ENCODE measurements at places on chromosomes 5 and 9.

- DNase-seq: no peak
- no peak overlapping the region for H3K27ac ChIP-seq
- peaks cover 3% of the 10 kb centered on the region for H3K4me1 ChIP-seq
- no peaks in the 10 kb centered on the region for H3K36me3 ChIP-seq
These were observed 247.5 kb downstream of the MARCHF11 start for GRCh38 chr5:15932066-15932465.

DNA sequence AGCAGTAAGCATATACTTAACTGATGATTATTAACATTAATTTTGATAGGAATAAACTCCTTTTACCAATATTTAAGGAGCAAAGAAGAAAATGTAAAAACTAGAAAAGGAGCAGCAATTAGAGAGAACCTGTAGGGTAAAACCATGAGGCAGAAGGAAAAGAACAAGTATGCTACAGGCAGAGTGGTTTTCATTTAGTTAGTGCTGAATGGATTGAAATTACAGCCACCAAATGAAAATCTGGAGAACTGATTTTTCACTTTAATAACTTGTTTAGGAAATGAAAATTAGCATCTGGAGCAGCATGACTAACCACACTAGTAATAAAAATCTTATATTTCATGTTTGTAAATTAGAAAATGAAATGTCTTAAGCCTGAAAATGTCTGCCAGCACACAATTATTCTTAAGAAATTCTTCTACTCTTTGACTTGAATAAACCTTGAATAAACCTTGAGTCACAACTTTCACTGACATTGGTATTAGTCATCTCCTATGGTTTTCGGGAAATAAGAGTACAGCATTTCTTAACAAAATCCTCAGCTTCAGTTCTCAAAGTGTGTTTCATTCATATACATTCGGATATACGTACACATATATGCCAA, 1504.9 kb upstream of the C9orf72 start:
- H3K36me3 ChIP-seq: no peaks in the 10 kb centered on the region
- no peak for DNase-seq
- no peaks in the 10 kb centered on the region for H3K4me1 ChIP-seq
- H3K4me3 ChIP-seq: no peak overlapping the region

- DNase-seq: no peak
- H3K4me3 ChIP-seq: no peak overlapping the region
- peaks cover 35% of the 10 kb centered on the region for H3K4me1 ChIP-seq
- H3K36me3 ChIP-seq: no peaks in the 10 kb centered on the region
- H3K27ac ChIP-seq: no peak overlapping the region
These were observed 24.6 kb upstream of the IFNK start for GRCh38 chr9:27499451-27499850.

- H3K4me1 ChIP-seq: peaks cover 5% of the 10 kb centered on the region
- no peaks in the 10 kb centered on the region for H3K27me3 ChIP-seq
- H3K4me3 ChIP-seq: no peak overlapping the region
- no peak overlapping the region for H3K27ac ChIP-seq
These were observed 13.7 kb downstream of the BARX1 start for GRCh38 chr9:93941493-93941892.

GRCh38 chr5:160089531-160089930, 29.7 kb downstream of the PWWP2A start:
- DNase-seq: no peak
- H3K4me3 ChIP-seq: no peak overlapping the region
- no peaks in the 10 kb centered on the region for H3K4me1 ChIP-seq
- no peaks in the 10 kb centered on the region for H3K36me3 ChIP-seq
- no peaks in the 10 kb centered on the region for H3K27me3 ChIP-seq

- no peak for DNase-seq
- H3K36me3 ChIP-seq: no peaks in the 10 kb centered on the region
- no peaks in the 10 kb centered on the region for H3K4me1 ChIP-seq
- H3K4me3 ChIP-seq: no peak overlapping the region
- H3K27ac ChIP-seq: no peak overlapping the region
These were observed 180.9 kb upstream of the SLC24A2 start for GRCh38 chr9:19969721-19970120.

DNA sequence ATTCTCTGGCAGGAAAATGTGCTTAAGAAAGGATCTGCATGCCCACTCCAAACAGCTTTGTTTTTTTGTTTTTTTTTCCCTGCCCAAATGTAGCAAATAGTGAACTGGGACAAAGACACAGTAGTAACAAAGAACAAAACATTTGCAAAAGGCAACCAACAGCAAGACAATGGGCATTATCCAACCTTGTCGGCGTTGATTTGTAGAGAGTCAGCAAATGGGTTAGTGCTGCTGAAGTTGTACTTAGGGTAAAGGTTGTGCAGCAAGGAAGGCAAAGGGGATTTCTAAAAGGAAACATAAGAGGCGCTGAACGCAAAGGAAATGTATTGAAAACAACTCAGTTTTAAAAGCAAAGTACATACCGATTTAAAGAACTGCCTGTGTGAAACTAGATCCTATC, 136.2 kb downstream of the MPDZ start:
- no peaks in the 10 kb centered on the region for H3K27me3 ChIP-seq
- H3K27ac ChIP-seq: no peak overlapping the region
- no peak overlapping the region for H3K4me3 ChIP-seq
- DNase-seq: peak; percentile 18

GRCh38 chr5:83376461-83376860, 95.1 kb upstream of the VCAN start:
- H3K36me3 ChIP-seq: no peaks in the 10 kb centered on the region
- no peak for DNase-seq
- no peaks in the 10 kb centered on the region for H3K27me3 ChIP-seq
- no peak overlapping the region for H3K27ac ChIP-seq
- no peak overlapping the region for H3K4me3 ChIP-seq
- no peaks in the 10 kb centered on the region for H3K4me1 ChIP-seq

DNA sequence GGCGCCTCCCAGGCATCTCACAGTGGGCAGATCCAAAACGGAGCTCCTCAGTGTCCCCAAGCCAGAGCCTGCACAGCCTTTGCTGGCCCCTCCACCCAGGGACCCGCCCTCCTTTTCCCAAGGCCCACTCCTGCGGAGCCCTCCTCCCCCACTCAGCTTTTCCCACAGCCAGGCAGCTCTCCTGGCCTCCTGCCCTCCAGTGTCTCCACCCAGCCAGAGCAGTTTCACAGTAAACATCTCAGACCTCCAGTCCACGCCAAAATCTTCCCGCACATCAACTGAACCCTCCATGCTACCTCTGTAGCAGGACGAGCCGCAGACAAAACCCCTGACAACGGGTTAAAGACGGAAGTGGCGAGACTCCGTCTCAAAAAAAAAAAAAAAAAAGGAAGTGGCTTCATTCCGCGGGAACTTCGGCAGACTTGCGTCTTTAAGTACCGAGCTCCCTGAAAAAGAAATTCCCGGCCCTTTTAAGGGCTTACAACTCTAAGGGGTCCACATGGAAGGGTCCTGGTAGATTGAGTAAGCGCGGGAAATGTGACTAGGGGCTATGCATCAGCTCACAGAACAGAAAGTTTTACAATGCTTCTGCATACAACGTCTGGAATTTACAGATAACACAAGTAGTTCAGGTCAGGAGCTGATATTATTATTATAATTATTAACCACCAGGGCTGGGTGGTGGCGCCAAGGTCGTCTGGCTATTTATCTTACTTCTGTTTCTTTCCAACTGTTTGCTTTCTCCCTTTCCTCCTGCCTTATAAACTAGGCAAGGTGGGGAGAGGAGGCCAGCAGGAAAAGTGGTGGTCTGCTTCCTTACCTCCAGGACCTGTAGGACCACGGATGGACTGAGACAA, 11.4 kb upstream of the GRIN1 start:
- no peak overlapping the region for H3K27ac ChIP-seq
- H3K4me1 ChIP-seq: peaks cover 19% of the 10 kb centered on the region
- peak; percentile 49 for DNase-seq
- no peaks in the 10 kb centered on the region for H3K36me3 ChIP-seq
- no peak overlapping the region for H3K4me3 ChIP-seq
- H3K27me3 ChIP-seq: no peaks in the 10 kb centered on the region

DNA sequence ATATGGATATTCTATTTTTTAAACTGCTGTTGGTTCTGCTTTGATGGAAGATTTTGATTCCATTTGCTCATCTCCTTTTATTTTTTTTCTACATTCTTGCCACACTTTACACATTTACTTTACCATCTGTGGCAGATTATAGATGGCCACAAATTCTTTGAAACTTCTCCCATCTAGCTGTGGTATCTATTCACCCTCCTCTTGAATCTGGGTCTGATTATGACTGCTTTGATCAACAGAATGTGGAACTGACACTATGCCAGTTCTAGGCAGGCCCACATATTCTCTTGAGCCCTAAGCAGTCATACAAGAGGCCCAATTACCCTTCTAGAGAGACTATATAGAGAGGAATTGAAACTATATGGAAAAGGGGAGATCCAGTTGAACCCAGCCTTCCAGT, 439.0 kb upstream of the PTGER4 start:
- no peaks in the 10 kb centered on the region for H3K36me3 ChIP-seq
- H3K4me1 ChIP-seq: no peaks in the 10 kb centered on the region
- no peaks in the 10 kb centered on the region for H3K27me3 ChIP-seq
- H3K27ac ChIP-seq: no peak overlapping the region
- no peak overlapping the region for H3K4me3 ChIP-seq

DNA sequence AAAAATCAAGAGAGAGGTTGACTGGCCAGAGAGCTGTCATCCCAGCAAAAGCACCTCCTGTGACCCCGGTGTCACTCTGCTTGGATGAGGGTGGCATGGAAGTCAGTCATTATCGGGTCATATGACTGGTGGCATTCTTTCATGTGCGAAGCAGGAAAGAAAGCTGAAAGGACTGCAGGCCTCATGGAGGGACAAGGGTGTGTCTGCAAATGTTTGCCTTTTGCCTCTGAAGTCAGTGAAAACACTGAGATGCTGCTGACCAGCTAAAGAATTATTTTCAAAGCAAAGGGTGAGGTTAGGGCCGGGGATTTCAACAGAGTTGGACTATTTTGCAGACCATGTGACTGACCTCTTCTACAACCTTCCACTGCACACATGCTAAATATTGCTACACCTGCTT, 298.3 kb downstream of the CSNK1G3 start:
- no peak overlapping the region for H3K27ac ChIP-seq
- no peaks in the 10 kb centered on the region for H3K27me3 ChIP-seq
- H3K36me3 ChIP-seq: no peaks in the 10 kb centered on the region
- no peak for DNase-seq

DNA sequence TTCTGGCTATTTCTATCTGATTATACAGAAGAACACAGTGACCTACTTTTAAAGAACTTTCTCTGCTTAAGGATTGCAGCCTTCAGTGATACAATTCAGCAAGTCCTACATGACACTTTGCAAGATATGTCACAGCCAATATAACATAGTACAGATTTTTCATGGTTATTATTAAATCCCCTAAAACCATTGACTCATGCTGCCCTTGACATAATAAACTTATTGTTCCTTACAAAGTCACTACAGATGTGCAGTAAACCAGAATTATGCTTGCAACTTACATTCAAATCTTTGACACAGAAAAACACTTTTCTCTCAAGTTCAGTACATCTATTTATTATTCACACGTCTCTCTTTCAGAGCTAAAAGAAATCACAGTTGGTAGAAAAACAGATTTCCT, 1136.3 kb upstream of the ACO1 start:
- no peak for DNase-seq
- H3K4me1 ChIP-seq: no peaks in the 10 kb centered on the region
- H3K4me3 ChIP-seq: no peak overlapping the region
- no peaks in the 10 kb centered on the region for H3K36me3 ChIP-seq
- no peaks in the 10 kb centered on the region for H3K27me3 ChIP-seq

GRCh38 chr9:112326194-112326593, 7.2 kb downstream of the PTBP3 start:
- no peak overlapping the region for H3K4me3 ChIP-seq
- H3K27ac ChIP-seq: no peak overlapping the region
- peaks cover 4% of the 10 kb centered on the region for H3K4me1 ChIP-seq
- no peaks in the 10 kb centered on the region for H3K36me3 ChIP-seq
- no peaks in the 10 kb centered on the region for H3K27me3 ChIP-seq

- H3K27ac ChIP-seq: no peak overlapping the region
- no peaks in the 10 kb centered on the region for H3K27me3 ChIP-seq
- no peak for DNase-seq
- no peaks in the 10 kb centered on the region for H3K36me3 ChIP-seq
- no peak overlapping the region for H3K4me3 ChIP-seq
- no peaks in the 10 kb centered on the region for H3K4me1 ChIP-seq
These were observed 227.9 kb downstream of the LURAP1L start for GRCh38 chr9:13002740-13003139.

DNA sequence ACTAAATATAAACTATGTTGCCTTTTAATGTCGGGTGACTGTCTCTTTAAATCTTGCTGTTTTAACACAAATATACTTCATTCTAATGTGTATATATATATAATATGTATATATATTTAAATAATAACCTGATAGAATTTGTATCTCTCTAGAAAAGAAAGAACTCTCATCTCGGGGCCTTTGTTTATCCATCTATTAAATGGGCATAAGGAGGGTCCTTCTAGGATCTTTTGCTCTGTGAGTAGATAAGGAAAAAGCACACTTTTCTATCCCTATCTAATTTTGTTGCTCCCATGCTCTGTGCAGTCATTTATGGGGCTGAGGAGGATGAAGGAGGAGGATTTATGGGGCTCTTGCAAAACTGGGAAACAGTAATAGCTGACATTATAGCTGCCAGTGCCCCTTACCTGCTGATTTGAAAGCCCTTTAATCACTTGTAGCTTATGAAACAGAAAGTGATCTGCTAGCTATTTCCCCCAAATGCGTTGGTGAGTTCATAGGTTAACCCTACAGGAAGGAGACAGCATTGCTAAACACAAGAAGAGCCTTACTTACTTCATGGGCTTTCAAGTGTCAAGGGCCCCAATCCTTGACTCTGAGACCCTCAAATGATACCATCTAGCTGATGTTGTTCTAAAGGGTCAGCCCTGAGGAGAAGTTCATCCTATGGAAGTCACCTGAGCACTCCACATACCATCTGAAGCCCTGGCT, 5.8 kb upstream of the PPARGC1B start:
- no peak overlapping the region for H3K4me3 ChIP-seq
- no peaks in the 10 kb centered on the region for H3K27me3 ChIP-seq
- no peaks in the 10 kb centered on the region for H3K4me1 ChIP-seq
- DNase-seq: no peak

- no peaks in the 10 kb centered on the region for H3K36me3 ChIP-seq
- peak overlapping the region; percentile 99 for H3K4me3 ChIP-seq
- H3K27me3 ChIP-seq: no peaks in the 10 kb centered on the region
- peak overlapping the region; percentile 100 for H3K27ac ChIP-seq
- H3K4me1 ChIP-seq: peaks cover 28% of the 10 kb centered on the region
These were observed 1.0 kb upstream of the FBXW11 start for GRCh38 chr5:172007175-172008110.

DNA sequence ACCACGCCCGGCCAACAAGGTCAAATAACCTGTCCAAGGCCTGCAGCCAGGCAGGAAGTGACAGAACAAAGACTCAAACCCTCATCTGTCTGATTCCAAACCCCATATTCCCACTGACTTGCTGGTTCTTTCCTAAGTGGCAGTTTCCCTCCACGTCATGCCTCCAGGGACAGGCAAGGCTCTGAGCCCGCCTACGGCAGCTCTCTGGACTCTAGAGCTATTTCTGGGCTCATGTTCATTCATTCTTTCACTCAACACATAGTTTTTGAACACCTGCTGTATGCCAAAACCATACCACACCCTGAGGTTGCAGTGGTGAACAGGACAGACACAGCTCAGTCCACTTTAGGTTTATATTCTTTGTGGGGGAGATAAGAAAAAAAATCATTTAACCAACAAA, 5.2 kb upstream of the FBP1 start:
- H3K36me3 ChIP-seq: no peaks in the 10 kb centered on the region
- H3K27ac ChIP-seq: no peak overlapping the region
- H3K4me3 ChIP-seq: no peak overlapping the region
- no peaks in the 10 kb centered on the region for H3K27me3 ChIP-seq
- DNase-seq: no peak
